ENCODE measurements at places on chromosomes 1 and 21.

DNA sequence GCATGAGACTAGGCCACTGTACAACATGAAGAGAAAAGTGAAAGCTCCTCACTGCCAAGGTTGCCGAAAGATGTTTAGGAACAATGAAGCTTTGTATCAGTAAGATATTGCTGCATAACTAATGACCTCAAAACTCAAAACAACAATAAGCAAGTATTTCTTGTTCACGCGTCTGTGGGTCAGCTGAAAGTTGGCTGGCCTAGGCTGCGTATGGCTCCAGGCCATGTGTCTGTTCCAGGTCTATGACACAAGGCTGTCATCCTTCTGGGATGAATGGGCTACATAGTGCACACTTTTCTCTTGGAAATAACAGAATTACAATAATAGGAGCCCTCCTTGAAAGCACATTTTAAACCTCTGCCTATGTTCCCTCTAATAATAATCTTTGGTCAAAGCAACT is 515.9 kb downstream of the PLPP3 start:
- no peak for DNase-seq

DNA sequence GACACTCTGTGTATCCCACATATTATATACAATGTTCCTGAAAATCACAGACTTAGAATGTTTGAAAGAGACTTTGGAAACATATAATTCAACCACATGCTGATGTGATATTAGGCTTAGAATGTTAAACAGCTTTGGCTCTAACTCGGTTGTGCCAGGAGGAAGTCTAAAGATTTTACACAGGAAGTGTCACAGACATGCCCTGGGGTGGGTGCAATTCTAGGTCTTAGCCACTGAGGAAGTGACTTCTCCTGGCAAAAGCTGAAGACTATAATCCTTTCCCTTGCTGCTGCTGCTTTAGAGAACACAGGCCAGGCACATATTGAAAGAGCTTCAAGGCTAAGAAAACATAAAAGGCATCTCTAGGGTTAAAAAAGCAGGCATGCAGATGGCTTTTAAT is 51.0 kb downstream of the RPL5 start:
- DNase-seq: peak; percentile 49

GRCh38 chr1:199898654-199899053 is 128.9 kb upstream of the NR5A2 start:
- DNase-seq: no peak

GRCh38 chr1:56553046-56553445 is 26.3 kb downstream of the PLPP3 start:
- no peak for DNase-seq

- no peak for DNase-seq
These were observed 30.1 kb downstream of the SZRD1 start for GRCh38 chr1:16397120-16397519.

GRCh38 chr1:27504588-27505419 is 14.8 kb upstream of the WASF2 start:
- DNase-seq: no peak

DNA sequence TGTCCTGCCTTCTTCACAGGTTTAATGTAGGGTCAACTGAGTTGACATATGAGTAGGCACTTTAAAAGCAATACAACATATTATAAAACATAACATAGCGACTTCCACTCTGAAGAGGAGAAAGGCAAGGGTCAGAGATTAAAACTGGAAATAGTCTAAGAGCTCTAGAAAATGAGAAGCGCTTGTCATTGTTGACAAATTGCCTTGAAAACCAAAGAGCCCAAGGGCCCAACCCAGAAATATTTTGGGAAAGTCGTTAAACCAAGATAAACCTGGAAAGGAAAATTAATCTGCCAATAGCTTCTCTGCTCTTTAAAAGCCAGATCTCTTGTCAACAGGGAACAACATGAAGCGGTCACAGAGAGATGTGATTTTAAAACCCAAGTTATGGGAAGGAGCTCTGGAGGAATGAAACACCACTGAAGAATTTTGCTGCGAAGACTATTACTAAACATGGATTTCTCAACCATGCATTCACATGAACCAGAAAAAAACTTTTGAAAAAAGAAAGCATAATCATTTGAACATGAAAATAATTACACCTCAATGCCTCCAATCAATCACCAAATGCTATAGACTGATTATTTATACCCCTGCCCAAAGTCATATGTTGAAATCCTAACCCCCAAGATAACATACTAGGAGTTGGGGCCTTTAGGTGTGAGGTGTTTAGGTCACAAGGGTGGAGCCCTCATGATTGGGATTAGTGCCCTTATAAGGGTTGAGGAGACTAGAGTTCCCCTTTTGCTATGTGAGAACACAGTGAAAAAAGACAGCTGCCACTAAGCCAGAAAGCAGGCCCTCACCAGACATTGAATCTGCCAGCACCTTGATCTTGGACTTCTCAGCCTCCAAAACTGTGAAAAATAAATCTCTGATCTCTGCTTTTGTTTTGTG is 33.0 kb upstream of the MTF1 start:
- DNase-seq: no peak

DNA sequence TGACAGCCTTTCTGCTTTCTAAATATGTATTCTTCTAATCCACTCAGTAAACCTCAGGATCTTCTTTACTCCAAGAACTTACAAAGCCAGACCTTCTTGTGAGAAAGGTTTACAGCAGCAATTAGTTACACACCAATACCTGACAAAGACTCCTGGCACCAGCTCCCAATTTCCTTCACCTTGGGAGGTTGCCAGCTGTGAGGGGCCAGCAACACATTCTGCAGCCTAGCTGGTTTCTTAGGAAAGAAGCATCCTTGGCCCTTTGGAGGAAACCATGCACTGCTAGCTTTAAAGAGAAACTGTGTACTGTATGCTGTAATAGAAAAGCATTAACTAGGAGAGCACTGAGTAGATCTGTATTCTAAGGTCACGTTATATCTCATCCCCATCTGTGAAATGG is 10.8 kb downstream of the FYB2 start:
- no peak for DNase-seq

DNA sequence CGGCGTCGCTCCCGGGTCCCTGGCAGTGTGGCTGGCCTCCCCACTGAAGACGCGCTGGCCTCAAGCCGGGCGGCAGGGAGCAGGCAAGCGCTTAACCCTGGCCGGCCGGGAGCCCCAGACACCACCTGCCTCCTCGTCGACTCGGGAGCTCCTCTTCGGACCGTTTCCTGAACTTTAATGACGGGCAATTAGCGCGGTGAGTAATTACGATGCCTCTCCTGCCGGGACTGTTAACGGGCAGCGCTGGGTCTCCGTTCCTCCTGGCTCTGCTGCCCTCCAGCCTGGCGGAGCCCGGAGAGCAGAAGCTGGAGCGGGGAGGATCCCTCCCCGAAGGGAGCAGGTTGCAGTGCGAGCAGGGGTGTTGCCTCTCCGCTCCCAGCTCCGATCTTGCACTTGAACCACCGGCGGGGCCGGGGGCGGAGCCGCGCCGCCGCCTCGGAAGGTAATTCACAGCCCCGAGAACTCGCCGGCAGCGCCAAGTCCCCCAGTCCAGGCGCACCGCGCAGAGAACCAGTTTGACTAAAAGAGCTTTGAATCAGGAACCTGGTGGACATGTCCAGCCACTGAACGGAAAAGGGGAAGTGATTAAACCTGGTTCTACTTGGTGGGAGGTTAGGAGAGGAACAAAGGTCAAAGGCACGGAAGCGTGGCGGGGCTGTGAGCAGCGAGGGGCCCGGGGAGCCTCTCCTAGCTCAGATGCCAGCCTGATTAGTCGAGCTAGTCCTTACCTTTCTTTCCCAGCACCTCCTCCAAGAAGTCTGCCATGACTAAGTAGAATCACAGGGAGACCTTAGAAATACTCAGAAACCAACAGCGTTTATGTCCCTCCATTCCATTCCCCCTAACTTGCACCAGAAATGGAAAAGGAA is 18.3 kb upstream of the PLEKHA6 start:
- peak; percentile 31 for DNase-seq

DNA sequence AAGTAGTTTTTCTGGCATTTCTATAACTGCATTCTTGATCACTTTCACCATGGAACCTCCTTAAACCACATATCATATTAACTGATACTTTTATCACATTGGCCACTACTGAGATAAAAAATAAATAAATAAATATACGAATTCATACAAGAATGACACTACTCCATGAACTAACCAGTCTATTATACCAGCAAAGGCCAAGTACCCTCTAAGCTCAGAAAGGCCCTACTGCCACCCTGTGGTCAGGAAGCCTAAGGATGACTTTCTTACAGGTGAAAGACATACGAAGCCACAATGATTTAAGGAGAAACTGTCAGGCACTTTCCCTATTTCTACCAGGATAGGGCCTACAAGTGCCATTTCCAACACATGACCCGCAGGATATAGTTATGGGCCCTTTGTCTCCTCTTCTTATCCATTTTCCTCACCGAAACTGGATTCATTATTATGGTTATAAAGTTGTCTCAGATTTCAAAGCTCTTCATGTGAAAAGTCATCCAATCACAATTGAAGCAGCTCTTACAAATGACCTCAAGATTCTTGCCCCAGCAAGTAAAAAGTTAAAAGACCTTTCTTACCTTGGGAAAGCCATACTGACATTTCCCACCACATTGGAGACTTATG is 23.9 kb downstream of the DNAJC8 start:
- DNase-seq: peak; percentile 71

DNA sequence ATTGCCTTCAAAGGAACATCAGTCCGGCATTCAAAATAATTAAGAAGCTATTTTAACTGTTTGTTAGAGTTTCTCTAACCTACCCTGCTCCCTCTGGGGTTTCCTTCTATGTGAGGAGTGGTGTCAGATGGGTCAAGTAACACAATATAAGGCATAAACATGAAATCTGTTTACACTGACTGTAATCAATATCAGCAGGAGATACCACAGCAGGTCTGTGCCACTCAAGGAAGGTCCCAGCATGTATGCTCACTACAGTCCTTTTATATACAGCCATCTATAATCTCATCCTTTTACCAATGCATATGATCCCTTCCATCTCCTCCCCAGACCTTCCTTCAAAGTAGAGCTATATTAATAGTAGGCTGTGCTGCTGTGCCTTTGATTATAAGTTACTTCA is 25.4 kb downstream of the EEIG2 start:
- DNase-seq: no peak

DNA sequence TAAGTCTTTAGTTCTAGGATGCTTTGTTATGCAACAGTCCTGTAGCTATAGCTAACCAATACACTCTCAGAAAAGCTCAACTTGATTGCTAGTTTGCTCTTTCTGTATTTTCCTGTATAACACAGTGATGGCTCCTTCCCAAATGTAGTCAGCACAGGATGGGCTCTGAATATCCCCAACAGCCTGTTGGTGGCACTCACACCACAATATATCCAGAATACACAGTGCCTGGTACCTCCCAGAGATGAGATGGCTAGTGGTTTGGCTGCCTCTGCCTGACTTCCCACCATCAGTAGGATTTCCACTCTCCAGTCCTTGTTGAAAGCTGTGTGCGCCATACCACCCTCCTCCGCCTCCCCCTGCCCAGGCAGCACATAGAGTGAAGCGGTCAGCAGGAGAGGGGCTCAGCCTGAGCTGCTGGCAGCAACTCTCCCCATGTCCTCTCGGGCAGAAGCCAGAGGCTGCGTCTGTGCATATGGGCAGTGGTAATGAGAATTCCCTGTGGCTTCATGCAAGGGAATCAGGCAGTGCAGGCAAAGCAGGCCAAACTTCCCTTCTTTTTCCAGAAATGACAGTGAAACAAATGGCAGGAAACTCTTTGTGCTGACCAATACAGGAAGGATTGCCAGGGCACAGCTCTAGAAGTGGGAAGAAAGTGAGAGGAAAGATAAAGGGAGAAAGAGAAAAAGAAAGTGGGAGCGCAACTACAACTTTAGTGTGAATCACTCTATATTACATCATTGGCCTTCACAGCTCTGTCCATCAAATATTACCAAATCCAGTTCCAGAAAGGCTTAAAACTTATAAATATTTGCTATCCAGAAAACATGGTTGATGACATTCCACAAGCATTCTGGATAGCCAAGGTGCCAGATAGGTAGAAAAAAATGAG is 49.7 kb downstream of the LMX1A start:
- DNase-seq: no peak

- DNase-seq: no peak
These were observed at the start of gene TMEM52 for GRCh38 chr1:1918901-1919303. TMEM52 (minus strand) TSS chr1:1919279; CDS start chr1:1919265, 14 bp downstream.

DNA sequence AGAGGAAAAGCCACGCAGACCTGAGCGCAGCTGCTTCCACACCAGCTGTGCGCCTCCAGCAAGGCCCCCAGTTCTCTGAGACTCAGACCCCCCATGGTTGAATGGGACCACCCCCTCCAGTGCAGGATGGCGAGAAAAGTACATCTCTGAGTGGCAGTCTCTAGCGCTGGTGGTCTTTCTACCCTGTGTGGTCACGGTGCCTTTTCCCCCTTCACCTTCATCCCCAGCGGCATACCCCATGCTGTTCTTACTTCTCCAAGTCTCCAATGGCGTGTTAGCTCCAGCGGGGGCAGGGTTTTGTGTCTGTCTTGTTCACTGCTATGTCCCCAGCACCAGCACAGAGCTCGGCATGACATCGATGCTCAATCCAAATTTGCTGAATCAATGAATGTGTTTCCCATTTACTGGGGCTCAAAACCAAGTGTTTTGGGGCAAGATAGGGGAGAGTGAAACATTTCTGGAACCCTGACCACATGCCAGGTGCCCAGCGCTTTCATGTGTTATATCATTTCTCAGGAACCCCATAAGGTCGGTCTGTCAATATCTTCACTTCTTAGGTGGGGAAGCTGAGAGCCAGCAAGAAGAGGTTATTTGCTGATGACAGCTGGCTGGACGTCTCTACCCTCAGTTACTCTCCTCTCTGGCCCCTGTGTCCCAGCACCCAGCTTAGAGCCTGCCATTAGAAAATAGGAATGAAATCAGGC is 959 bp upstream of the SDC3 start:
- no peak for DNase-seq

- no peak for DNase-seq
These were observed 39.7 kb downstream of the EIF2B3 start for GRCh38 chr1:44946725-44947062.

DNA sequence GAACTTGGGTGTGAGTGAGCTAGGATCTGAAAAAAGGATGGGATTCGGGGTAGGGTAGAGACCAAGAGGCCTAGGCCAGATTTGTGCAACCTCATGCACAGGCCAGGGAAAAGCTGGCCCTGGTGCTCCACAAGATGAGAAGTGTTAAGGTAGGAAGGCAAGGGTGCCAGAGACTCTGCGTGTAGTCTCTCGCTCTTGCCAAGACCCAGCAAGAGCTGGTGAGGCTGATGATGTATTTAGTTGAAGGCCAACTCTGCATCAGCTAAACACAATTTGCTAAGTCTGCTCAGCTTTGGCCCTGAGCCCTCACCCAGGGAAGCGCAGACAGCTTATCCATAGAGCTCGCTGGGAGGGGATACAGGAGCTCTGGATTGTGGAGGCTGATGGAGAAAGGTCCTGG is 26.6 kb upstream of the SOX13 start:
- no peak for DNase-seq
